ENCODE measurements at places on chromosomes 3 and 15.

DNA sequence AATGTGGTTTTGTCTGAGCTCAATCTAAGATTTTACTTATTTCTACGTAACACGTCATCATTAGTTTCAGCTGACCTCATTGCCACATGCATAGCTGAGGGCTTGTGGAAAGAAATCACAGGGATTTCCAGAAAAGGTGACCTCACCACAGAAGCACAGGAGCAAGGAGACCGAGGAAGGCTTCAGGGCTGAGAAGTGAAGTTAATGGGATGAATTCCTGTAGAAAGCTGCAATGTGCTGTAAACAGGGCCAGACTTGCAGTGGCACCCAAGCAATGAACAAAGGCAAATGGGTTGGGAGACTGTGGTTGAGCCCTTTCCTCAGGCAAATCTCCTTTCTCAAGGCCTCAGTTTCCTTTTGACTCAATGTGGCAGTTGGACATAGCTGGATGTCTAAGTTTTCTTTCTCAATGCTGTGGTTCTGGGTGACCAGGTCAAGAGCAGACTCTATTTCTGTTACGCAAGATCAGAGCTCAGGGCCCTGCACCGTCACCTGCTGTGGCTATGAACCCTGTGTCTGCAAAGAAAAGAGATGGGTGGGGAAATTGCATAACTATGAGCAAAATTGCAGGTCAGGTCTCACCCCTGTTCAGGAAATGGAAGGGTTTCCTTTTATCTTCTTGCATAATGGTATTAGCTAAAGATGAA lies 252.2 kb upstream of the TBL1XR1 start:
- peak; percentile 28 for DNase-seq

- DNase-seq, result no peak
Measured at GRCh38 chr3:99674086-99674789, 35.8 kb downstream of the COL8A1 start.

GRCh38 chr3:10771486-10772270 lies 44.4 kb upstream of the SLC6A11 start:
- DNase-seq, result no peak

- no peak for DNase-seq
Measured at GRCh38 chr15:72176159-72176558, 21.4 kb downstream of the GRAMD2A start.

DNA sequence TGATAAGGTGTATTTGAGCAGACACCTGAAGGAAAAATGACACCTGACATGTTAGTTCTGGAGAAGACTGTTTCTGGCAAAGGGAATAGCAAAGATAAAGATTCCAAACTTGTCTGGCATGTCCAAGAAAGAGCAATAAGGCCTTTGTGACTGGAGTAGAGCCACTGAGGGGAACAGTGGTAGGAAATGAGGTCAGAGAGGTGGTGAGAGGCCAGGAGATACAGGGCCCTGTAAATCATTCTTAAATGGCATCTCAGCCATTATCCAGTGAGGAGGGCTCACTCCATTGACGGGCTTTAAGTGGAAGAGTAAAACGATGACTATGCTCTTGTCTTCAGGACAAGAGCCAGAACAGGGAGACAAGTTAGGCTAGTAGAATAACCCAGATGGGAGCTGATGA lies 4.5 kb downstream of the SLC49A4 start:
- no peak for DNase-seq

DNA sequence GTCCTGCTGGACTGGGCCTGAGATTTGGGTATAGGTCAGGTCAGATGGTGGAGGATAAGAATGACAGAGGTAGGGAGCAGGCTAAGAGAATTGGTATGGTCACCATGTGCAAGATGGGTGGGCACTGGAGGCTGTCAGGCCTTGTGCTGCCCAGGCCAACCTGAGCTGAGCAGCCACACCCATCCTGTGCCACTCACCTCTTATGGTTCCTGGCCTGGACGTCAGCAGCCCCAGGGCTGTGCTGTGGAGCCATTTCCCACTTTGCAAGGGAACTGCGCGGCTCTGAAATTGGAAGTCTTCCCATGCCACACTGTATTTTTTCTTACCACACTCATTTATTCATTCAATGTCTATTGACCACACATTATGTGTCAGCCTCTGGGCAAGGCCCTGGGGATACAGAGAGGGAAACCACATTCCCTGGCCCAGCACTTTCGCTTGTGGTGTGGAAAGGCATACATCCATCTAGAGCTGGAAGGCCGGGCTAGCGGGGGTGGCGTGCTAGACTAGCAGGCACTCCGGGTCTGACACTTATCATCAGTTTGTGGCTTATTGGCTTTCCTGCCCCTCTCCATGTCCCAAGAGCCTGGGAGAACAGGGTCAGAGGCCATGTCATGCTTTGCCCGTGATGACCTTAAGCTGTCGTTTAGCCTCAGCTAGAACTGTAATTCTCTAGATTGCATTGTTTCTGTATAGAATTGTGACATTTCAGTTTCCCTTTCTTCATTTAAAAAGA lies 51.1 kb upstream of the POLG start:
- no peak for DNase-seq

DNA sequence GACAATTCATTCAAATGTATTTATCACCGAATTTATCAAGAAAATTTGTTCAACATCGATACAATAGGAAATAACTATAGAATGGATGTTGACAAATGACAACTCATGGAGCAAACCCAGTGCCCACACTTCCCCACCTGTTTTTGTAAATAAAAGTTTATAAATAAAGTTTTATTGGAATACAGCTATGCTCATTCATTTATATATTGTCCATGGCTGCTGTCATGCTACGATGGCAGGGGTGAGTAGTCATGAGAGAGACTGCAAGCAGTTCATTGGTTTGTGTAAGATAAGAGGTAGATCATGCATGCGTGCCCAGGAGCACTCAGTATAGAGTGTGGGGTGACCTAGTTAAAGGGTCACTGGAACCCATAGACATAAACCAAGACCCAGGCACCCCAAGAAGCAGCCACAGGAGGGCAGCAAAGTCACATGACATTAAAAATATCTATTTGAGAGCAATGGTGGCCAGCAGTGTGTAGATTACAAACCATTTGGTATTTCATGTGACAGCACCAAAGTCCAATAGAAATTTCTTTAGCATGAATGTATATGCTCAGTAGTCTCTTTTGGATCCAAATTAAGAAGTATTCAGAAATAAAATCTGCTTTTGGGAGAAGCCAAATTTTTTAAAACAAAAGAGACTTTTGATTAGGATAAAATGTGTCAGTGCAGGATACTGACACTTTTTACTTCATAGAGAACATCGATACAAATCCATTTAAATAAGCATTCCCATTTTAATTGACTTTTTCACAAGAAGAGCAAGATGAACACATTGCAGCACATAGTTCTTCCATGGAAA lies 794.8 kb downstream of the MCTP2 start:
- DNase-seq, result peak; percentile 48

DNA sequence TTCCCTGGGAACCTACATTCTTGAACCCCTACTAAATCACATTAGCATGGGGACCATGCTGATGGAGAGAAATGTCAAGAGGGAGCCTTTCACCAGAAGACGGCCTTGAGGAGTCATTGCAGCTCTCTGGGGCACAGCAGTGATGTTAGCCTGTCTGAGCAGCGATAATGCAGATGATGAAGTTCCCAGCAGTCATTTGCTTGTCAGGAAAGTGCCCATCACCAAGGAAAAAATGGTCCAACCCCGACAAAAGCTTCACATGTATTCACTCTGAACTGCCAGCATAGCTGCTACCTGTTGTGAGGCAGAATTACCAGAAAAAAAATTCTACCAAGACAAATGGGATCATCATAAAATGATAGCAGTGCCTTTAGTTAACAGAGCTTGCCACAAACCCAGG lies 238.4 kb upstream of the UMPS start:
- DNase-seq, result no peak

GRCh38 chr3:117217355-117217754 lies 507.8 kb downstream of the TUSC7 start:
- DNase-seq, result no peak

GRCh38 chr3:37147666-37148065 lies 26.7 kb downstream of the LRRFIP2 start:
- DNase-seq, result no peak

DNA sequence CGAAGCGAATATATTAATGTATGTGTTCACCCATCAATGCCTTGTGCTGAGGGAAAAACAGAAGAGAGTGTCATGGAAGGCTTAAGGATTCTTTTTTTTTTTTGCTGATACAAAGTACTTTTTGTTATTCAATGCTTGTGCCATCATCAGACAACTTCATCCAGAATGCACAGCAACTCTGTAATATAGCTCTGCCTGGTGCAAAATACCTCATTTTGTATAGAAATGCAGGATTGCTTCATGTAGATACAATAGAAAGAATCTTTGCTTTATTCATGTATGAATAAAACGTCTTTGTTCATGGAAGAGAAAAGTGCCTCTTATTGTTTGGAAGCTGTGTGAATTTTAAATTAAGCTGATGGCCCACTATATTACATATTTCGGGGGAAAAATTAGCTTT lies 62.9 kb downstream of the SH3GL3 start:
- no peak for DNase-seq
